ENCODE measurements at places on chromosomes 1 and 21.

- ATAC-seq: peak; percentile 86
Measured at GRCh38 chr21:42258150-42258884, 39.4 kb downstream of the ABCG1 start.

GRCh38 chr1:215140135-215140534 is 57.6 kb downstream of the KCNK2 start:
- no peak for ATAC-seq

DNA sequence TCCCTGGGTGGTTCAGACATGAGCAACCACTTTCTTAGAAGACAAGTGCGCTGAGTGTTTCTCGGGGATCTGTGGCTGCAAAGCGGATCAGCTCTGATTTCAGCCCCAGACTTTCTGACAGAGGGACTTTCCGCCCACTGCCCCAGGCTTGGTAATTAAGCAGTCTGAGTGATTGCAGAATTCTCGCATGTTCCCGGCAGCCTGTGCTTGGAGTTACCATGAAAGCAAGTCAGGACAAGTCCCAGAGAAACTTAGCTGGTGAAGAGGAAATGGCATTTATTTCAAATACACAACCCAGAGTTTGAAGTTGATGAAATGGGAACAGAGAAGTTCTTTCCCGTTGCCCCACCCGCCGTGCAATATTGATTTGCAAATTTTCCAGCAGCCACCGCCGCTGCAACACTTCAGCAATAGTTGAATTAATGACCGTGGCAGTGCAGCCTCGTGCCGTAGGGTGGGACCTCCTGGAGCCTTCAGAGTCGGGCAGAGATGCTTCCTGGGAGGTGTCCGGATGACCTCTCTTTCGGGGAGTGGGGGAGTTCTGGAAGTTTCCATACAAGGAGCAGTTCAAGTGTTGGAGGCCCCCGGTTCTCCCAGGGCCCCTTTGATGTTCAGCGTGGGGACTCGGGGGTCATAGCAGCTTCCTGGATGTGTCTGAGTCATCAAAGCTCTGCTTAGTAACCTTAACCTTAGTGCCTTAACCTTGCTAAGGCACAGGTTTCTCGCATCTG is 134.7 kb downstream of the KAZN start:
- ATAC-seq: no peak

- ATAC-seq: no peak
Measured at GRCh38 chr1:197773856-197774255, 1.4 kb downstream of the DENND1B start.

DNA sequence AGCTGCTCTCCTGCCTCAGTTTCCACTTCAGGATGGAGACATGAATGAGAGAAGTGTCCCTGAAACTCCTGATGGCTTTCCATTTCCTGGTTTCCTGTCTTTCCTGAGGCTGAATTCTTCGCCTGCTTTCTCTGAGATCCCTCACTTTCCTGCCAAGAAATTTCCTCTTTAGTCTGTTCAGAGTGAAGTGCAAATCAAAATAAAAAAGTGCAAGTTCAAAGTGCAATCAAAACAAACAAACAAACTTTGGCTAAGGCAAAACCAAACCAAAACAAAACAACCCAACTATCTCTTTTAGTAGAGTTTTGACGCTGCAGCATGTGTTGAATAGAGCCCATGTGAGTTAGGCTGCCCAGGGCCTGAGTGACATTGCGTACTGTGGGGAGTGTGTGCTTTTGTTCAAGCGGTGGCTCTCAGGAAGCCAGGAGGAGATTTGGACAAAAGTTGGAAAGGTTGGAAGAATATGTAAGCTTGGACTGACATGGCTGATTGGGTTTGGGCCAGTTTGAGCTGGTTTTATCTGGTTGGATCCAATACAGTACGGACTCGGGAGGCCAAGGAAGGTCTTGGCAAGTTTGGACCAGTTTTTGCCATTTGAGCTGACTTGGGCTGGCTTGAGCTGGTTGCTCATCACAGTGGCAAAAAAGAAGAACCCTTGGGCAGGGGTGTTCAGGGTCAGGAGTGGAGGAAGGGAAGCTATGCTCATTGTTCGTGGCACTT is 61.1 kb upstream of the TINAGL1 start:
- no peak for ATAC-seq

DNA sequence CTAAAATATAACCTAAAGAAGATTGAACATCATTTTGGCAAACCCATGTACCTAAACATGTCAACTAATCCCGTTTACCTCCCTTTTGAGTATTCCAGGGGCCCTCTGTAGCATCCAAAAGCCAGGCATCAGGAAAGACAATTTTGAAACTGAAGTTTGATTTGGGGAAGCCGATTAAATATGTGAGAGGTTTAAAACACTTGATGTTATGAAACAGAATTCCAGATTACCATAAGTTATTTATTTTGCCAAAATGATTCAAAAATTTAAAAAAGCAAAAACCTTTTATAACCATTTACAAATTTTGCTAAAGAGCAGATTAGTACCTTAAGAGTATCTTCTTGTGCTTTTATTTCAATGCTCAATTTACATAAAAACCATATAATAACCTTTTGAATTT is 23.3 kb downstream of the ZNF648 start:
- no peak for ATAC-seq

- no peak for ATAC-seq
Measured at GRCh38 chr1:17061486-17061885, 7.7 kb upstream of the SDHB start.

GRCh38 chr1:65412984-65413375 is 7.5 kb upstream of the LEPR start:
- no peak for ATAC-seq

GRCh38 chr1:53754484-53755312 is 15.7 kb upstream of the GLIS1 start:
- ATAC-seq: no peak

DNA sequence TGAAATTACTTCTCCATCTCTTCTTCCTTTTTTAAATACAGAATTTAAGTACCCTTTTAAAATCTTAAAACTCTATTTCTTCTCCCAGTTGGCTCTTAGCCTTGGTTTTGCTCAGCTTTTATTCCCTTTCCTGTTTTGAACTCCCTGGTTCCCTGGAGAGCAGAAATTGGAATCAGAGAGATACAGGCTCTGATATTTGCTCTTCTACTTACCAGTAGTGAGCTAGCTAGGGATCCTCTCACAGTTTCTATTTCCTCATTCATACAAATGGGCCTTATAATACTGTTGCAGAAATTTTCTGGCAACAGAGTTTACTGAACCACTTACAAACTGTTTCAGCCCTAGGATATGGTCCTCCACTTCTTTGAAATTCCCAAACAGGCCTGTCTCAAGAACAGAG is 606.3 kb downstream of the NUF2 start:
- ATAC-seq: no peak

- ATAC-seq: no peak
Measured at GRCh38 chr1:7448986-7449385, 322.1 kb upstream of the VAMP3 start.

DNA sequence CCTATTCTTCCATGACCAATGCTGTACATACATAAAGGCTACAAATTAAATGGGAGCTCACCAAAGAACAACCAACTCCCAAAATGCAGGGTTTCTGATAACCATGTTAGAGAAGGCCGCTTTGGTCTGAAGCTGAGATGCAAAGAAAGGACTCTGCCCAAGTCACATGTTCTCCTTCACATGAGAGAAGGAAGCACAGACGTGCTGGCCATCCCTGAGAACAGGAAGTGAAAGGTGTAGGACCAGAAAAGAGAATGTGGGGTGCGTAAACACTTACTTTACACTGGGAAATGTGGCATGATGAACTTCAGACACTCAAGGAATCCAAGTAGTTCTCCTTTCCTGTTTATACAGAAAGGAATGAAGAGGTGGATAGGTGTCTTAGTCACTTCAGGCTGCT is 31.7 kb upstream of the TADA1 start:
- ATAC-seq: no peak

GRCh38 chr1:204828352-204828850 is 42.3 kb upstream of the NFASC start:
- no peak for ATAC-seq

DNA sequence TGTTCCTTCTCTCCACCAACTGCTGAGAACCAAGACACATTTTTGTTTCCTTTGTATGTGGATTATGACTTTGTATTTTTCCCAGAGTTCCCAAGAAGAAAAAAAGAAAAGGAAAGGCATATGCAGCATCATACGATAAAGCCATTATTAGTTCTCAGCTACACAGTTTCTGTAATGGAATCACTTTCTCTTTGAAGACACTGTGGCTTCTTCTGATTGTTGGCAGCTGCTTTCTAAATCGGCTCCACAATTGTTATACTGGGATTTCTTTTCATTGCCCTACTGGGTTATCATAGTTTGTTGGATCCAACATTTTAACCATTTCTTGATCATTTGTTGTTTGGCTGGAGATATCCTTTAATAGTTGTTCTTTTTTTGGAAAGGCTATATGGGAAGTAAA is 89.5 kb upstream of the HIVEP3 start:
- ATAC-seq: no peak

- ATAC-seq: no peak
Measured at GRCh38 chr1:109484519-109484975, 842 bp downstream of the ATXN7L2 start.

GRCh38 chr1:116514708-116515525 is 55.9 kb downstream of the CD58 start:
- peak; percentile 77 for ATAC-seq

DNA sequence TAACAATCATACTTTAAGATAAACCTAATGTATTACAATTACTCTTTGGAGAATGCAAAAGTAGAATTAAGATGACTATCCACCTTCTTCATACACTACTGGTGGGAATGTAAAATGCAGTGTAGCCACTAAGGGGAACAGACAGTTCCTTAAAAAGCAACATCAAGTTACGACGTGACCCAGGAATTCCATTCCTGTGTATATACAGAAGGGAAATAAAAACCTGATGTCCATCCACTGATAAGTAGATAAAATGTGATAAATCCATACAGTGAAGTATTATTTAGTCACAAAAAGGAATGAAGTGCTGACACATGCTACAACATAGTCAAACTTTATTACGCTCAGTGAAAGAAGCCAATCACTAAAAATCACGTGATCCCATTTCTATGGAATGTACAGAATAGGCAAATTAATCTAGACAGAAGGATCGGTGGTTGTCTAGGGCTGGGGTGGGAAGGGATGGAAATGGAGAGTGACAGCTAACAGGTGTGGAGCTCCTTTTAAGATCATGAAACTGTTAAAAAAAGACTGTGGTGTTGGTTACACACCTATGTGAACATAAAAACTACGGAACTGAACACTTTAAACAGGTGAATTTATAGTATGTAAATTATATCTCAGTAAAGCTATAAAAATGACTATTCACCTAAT is 42.1 kb downstream of the NRIP1 start:
- no peak for ATAC-seq

- ATAC-seq: no peak
Measured at GRCh38 chr1:189274267-189274666, 1203.4 kb downstream of the BRINP3 start.

DNA sequence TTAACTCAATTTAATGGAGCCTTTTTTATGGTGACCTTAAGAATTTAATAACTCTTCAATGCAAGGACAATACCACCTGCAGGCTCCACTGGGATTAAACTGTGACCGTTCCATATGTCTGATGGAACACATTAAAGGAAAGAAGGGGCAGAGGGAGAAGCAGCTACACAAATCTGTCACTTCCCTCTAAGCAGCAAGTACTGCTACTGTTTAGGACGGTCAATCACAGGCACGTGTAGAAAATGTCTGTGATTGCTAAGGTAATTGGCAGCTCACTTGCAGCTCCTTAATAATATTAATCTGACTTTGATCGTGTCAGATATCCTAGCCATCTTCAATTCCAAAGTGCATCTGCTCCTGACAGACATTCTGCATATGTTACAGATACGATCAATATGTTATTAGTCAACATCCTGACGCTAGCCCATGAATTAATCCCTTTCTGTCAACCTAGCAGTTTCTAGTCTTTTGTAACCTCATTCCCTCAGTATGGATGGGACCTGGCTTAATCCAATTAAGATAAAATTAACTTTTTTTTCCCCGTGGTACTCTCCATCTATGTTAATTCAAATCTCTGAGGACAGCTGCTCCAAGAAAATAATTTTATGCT is 1012.4 kb downstream of the AMY1C start:
- ATAC-seq: no peak

DNA sequence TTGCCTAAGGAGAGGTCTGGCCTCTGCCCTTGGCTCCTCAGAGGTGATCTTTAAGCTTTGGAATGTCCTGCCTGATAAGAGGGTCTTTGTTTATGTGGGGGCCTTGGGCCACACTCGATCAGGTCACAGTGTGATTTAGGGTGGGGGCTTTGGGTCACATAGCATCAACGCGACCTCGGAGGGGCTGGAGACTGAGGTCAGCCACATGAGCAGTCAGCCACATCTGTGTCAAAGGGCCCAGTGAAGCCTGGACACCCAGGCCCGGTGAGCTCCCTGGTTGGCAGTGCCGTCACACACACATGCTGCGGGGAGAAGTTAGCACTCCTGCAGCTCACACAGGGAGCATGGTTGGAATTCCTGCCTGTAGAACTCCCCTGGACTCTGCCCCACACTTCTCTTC is 345.0 kb downstream of the NPHP4 start:
- no peak for ATAC-seq

DNA sequence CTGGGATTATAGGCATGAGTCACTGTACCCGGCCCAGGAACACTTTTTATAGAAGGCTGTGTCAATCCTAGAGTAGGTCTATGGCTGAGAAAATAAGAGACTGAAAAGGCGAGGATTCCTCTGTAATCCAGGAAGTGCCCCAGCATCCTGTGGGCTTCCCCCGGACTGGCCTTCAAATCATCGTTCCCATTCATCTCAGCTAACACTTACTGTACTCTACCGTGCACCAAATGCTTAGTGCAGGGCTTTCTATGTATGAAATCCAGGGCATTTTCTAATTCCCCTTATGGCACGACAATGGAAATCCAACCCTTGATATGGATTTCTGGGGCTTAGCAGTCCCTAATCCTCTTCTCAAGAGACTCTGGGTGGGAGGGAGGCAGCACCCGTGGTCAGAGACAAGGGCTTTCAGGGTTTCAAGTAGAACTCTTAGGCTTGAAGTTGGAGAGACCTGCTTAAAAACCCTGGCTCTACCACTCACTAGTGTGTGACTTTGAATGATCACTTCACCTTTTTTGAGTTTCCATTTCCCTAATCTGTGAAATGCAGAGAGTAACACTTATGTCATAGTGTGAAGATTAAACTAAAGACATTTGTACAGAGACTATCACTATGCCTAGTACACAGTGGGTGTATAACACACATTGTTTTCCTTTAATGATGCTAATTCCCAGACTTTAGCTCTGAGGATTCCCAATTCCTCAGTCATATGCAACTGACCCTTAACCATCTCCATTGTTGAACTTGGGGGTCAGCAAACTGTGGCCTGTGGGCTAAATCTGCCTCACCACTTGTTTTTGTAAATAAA is 20.3 kb downstream of the MECR start:
- ATAC-seq: no peak

- no peak for ATAC-seq
Measured at GRCh38 chr1:218517459-218517858, 172.3 kb downstream of the TGFB2 start.

GRCh38 chr21:45557616-45558043 is 15.4 kb upstream of the SLC19A1 start:
- ATAC-seq: no peak

Data from activated CD4-positive, CD25-positive, alpha-beta regulatory T cell treated with anti-CD3 and anti-CD28 coated beads, Interleukin-2, amount 50 U/mL, for 24 hours (primary cell).